Cortex of kidney (tissue), 1 donor: ENCODE measurements at places on chromosomes 16 and 17.

GRCh38 chr16:85100265-85100664 is 12.0 kb downstream of the CIBAR2 start:
- no peak for DNase-seq

DNA sequence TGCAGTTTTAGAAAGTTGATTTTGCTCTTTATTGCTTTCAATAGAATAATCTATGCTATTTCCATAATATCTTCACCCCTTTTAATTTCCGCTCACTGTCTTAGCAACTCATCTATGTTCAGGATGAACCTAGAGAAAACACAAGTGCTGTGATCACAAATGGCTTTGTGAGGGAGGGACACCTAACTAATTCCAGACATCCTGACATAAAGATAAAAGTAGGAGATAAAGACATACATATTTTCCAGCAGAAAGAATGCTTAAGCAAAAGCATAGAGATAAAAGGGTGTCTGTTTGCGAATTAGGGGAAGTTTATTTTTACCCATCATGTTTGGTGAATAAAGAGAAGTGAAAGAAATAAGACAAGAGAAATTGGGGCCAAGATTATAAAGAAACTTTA is 254.2 kb downstream of the KCNJ2 start:
- no peak for DNase-seq

DNA sequence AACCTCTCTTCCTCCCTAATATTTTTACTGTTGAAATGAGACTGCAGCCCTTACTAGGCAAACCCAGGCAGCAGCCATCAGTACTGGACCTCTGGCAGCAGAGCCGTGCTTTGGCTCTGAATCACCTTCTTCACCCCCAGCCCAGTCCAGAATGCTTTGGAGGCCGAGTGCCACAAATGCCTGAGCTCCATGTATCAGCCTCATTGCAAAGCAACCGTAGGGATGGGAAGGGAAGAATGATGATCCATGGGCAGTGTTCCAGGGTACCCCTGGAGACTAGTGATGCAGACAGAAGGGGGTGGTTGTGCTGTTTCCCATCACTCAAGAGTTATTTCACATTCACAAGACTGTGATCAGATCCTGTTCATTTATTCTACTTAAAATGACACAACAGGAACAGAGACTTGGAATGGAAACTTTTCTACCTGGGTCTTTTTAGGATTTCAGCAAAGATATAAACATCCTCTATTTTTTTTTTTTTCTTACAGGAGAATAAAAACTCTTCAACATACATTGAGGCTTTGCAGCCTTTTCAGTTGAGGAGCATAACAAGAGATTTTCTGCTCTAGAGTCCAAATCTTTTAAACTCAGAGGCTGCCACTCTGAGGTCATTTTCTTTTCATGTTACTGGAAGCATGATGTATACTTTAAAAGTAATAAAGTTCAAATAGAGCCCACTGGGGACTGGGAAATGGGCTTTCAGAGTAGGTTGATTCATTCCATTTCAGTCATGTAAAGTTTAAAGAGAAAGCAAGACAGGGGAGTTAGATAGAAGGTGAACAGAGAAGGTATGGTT is 138.3 kb downstream of the KCNJ2 start:
- no peak for DNase-seq

DNA sequence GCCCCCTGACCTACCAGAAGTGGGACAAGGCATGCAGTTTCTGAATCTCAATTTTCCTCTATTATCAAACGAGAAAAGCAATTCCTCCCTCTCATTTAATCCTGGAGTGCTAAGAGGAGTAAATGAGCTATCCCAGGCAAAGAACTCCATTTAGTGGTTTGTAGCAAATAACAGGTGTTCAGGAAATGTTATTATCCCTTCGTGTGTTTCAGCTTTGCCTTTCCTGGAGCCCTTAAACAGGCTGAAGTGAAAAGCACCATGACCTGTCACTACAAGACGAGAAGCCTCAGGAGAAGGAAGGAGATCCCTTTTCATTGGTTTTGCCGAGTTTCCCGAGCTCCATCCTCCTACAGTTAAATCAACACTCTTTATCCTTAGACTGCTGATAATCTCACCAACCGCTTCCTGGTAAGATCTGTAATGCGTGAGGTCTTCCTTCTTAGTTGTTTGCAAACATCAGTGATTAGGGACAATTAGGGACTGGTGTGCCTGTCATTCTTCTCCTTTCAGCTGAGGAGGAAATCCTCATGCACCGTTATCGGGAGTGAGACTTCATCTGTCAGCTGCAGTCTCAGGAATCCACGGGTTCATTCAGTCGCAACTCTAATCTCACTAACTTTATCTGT is 30.8 kb upstream of the MYOCD start:
- DNase-seq: no peak

GRCh38 chr16:56041556-56042140 is 149.6 kb upstream of the GNAO1 start:
- DNase-seq: no peak

GRCh38 chr16:23113185-23113584 is 36.1 kb downstream of the USP31 start:
- no peak for DNase-seq

GRCh38 chr17:19000531-19001325 is 3.8 kb downstream of the FAM83G start:
- DNase-seq: no peak

GRCh38 chr17:80095038-80095843 is 6.1 kb upstream of the GAA start:
- DNase-seq: no peak

DNA sequence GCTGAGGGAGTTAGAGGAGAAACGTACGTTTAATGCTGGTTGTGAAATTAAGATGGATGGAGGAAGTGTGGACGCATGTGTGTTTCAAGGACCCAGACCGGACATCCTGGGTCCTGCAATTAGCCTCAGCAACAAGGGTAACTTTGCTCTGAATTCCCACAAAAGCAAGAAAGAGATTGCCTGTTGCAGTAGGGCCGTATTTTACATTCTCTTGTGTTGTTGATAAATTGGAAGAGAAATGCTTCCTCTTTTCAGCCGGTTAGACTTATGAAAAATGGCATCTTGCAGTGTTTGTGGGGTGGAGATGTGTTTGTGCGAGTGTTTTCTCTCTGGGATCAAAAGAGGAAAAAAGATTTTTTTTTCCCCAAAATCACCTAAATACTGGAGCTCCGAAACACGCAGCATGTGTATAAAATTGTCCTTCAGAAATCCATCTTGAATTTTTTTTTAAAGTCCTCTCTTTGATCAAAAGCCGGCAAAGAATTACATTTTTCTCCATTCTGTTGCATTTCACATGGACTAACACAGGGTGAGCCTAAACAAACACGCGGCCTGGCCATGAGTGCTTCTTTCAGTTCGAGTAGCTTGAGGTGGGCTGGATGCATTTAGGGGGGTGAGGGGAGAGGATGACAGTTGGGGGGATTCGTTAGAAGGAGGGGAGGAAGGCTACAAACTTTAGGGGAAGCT is 251.6 kb downstream of the C16orf95 start:
- no peak for DNase-seq

DNA sequence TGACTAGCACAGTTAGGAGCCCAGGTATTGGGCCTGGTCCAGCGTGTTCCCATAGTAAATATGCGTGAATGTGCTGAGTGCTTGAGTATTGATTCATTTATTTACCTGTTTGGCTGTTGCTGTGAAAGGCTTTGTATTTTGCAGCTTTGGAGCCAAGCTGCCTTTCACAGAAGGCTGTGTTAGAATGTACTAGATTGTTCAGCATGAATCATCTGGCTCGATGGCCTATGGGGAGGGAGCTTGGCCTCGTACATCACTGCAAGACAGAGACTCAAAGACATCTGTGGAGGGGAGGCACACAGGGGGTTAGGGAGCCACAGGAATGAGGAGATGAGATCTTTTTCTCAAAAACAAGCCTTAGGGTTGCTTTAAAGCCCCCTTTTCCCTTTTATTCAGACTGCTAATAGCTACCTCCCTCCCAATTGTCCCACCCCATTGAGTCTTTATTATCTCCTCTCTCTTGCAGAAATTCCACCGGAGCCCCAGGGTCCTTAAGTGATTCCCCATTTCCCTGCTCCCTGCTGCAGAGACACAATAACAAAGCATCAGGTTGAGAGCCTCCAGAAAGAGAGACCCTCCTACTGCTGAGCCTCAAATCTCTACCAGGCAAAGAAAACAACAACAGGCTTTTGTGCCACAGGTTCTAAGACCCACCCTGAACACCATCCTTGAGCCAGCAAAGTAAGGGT is 307.2 kb downstream of the ABCC12 start:
- no peak for DNase-seq

GRCh38 chr17:79075861-79076406 is 1.3 kb downstream of the ENGASE start:
- DNase-seq: no peak

- no peak for DNase-seq
Measured at GRCh38 chr17:19726631-19727376, 10.4 kb upstream of the SLC47A2 start.

DNA sequence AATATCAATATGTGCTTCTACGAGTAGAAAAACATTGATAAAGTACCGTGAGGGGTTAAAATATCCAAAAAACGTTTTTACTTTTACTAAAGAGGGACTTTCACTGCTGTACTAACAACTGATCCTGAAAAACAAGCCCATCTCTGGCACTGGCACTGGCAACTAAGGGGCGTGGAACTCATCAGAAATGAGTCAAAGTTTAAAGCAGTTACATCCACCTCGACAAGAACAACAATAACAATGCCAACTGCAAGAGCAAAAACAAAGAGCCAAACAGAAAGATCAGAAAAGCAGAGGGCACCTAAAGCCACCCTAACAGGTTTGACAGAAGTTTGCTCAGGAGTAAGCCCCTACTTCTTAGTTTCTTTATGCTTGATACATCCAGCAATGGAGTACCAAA is 13.1 kb downstream of the MBTPS1 start:
- DNase-seq: no peak

GRCh38 chr17:66341462-66341861 is 39.0 kb downstream of the PRKCA start:
- no peak for DNase-seq

- DNase-seq: no peak
Measured at GRCh38 chr17:64037802-64038201, 17.4 kb upstream of the ICAM2 start.

GRCh38 chr17:77395501-77396048 is 254.8 kb downstream of the SEC14L1 start:
- DNase-seq: no peak
